ENCODE measurements at places on chromosomes 1 and 21.

GRCh38 chr21:17753736-17754135, 65.4 kb downstream of the C21orf91 start:
- no peak for DNase-seq

DNA sequence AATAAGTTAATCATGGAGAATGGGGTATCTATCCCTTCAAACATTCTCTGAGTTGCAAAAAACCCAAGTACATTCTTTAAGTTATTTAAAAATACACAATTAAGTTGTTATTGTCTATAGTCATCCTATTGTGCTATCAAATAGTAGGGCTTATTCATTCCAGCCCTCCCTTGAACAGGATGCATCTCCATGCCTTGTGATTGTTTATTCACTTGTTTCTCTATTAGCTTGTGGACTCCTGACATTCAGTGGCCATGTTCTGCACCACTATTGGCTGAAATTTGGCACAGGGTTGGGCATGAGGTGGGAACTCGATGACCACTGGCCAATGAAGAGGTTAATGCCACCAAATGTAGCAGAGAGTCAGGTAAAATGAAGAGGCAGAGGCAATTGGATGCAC, 272.8 kb downstream of the TNR start:
- no peak for DNase-seq

GRCh38 chr1:228839656-228840055, 104.4 kb downstream of the RHOU start:
- no peak for DNase-seq

DNA sequence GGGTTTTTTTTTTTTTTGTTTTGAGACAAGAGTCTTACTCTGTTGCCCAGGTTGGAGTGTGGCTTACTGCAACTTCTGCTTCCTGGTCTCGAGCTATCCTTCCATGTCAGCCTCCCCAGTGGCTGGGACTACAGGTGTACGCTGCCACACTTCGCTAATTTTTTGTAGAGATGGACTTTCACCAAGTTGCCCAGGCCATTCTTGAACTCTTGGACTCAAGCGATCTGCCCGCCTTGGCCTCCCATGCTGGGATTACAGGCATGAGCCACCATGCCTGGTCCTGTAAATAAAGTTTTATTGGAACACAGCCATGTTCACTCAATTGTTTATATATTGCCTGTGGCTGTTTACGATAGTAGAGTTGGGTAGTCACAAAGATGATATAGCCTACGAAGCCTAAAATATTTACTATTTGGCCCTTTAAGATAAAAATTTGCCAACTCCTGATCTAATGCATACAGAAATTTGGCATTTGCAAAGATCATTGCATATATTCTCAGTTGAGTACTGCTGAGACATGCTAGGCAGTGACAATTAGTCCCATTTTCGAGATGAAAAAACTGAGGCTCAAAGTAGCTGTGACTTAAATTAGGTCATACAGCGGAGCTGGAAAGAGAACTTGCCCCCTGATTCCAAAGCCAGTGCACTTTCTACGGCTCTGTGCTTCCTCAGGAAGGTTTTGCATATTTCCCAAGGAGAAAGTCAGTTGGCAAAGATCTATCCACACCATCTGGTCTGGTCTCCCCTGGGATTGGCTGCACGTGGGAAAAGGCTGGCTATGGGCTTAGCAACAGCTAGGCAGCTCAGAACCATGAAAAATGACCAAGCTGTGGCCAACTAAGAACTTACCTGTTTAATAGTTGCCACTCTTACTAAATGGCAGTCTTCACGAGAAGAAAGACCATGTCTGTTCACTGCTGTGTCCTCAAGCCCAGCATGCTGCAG, 19.4 kb downstream of the MECR start:
- no peak for DNase-seq

- no peak for DNase-seq
These were observed 277.6 kb downstream of the PBX1 start for GRCh38 chr1:164836614-164837018.
